ENCODE measurements at places on chromosomes 6 and 20.

- DNase-seq: no peak
Measured at GRCh38 chr6:62974452-62974851, 236.8 kb upstream of the FKBP1C start.

DNA sequence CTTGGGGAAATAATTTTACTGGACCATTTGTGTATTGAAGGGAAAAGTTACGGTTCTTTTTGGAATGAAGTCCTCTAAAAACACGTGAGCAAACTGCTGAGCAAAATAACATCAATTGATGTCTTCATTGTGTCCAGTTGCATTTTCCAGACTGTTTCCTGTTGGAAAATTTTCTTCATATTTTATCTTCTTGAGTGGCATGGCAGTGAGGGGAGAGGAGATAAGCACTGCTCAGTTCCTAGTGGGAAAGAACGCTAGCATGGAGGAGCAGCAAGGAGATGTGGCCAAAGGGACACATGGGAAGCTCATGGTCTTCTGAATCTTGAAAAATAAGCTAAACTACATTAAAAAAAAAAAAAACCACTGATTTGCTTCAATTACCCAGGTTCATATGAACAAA, 776.0 kb downstream of the TFAP2A start:
- no peak for DNase-seq

DNA sequence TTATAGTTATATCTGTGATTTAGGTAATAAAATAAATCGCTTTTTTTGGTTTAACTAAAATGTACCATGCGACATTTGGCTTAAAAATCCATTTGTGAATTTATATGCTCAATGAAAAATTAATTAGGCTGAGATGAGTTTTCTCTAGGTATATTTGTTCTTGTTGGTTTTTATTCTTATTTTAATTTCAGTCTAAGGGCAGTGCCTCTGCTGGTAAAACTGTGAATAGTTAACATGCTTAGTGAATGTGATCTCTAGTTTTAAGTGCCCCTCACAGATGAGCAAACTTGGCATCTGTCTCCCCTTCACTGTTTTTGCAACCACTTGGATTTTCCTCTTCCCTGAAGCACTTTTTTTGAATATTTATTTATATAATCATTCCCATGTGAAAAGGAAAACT, 822.7 kb downstream of the GRIK2 start:
- DNase-seq: no peak

- DNase-seq: no peak
Measured at GRCh38 chr20:53141201-53142050, 169.3 kb downstream of the TSHZ2 start.

- no peak for DNase-seq
Measured at GRCh38 chr20:1870792-1871550, 24.2 kb upstream of the SIRPA start.

DNA sequence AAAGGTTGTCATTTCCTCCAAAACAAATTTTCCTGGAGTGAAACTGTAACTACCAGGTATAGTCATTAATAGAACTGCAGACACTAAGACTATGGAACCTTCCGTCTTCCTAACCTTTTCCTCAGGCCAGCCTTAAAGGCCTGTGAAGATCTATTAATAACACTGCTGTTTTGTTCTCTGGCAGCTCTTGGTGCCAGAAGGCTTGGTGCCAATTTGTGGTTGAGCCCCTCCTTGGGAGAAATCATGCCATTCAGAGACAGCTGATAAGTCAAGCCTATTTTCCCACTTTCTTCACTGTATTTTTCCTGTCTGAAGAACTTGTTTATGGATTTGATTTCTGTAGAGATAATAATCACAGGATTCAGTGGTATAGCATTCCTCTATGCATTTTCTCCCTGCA, 64.8 kb downstream of the HCRTR2 start:
- no peak for DNase-seq

DNA sequence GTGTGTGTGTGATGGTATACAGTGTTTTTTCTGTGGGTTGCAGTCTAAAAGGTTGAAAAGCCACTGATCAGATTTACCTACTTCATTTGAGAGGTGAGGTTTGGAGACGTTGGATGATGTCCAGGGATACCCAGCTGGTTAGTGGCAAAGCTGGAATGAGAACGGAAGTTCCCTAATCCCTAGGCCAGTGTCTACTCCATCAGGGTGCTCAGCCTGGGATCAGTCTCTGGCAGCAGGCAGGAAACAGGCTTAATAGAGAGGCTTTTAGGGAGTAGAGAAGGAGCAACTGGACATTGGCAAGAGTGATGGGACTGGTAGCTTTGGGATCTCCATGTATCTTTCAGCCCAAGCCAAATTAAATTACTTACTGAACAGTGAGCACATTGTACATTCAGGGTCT, 80.7 kb downstream of the C6orf52 start:
- no peak for DNase-seq

DNA sequence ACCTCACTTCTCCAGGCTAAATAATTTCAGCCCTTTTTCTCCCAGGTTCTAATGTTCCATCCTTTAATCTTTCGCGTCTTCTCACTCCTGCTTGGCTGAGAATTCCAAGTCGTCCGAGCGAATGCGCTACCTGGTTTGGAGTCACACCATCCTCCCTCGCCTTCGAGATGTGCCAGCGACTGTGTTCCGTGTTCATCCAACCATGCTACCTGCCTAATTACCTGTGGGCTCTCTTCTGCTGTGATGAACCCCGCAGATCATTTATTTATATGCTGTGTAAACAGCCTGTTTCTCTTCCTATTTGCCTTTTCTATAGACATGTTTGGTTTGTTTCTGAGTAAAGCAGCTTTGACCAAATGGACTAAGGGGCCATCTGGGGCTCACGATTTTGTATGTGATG, 83.5 kb upstream of the TMEM181 start:
- no peak for DNase-seq

DNA sequence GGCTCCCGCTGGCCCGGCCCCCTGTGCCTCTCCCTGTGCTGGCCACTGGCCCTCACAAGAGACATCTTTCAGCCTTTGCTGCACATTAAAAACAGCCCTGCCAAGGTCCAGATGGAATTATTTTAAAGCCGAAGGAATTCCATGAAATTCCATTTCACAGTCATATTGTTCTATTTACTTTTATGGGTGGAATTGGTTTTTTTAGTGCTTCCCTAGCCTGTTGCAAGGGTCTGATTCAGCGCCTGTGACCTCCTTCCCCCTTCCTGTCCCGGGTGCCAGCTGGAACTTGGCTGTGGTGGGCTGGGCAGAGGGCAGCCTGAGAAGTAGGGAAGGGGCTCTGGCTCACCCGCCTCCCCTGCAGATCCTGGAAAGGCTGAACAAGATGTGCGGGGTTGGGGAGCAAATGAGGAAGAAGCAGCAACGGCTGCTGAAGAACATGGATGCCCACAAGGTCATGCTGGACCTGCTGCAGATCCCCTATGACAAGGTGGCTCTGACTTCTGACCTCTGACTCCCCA, 34.3 kb downstream of the UQCC2 start:
- no peak for DNase-seq

DNA sequence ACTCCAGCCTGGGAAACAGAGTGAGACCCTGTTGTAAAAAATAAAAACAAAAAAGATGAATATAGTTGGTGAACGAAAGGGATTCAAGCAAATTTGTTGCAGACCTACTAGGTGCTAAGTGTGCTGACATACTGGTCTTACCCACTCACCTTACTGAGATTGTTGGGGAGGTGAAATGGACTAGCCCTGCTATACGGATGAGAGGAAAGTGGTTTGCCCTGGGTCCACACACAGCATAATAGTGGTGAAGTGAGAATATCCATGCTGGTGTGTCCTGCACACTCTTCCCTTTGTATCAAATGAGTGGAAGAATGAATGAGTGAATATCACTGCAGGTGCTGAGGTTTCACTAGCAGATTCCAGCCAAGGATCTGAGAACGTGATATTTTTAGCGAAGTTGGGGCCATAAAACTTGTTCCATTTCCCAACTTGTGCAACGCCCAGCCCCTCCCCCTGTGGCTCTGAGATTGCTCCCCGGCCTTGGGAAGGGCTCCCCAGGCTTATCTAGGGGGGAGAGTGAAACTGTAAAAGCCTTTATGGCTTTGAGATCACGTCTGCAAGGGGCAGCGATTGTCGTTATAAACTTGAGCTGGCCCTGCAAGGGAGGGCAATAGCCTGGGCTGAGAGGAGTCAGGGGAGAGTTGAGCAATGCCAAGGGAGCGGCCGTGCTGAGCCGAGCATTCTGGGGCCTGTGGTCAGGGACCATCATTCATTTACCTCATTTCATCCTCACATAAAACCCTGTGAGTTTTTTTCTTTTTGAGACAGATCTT, 33.2 kb upstream of the TTPAL start:
- no peak for DNase-seq

DNA sequence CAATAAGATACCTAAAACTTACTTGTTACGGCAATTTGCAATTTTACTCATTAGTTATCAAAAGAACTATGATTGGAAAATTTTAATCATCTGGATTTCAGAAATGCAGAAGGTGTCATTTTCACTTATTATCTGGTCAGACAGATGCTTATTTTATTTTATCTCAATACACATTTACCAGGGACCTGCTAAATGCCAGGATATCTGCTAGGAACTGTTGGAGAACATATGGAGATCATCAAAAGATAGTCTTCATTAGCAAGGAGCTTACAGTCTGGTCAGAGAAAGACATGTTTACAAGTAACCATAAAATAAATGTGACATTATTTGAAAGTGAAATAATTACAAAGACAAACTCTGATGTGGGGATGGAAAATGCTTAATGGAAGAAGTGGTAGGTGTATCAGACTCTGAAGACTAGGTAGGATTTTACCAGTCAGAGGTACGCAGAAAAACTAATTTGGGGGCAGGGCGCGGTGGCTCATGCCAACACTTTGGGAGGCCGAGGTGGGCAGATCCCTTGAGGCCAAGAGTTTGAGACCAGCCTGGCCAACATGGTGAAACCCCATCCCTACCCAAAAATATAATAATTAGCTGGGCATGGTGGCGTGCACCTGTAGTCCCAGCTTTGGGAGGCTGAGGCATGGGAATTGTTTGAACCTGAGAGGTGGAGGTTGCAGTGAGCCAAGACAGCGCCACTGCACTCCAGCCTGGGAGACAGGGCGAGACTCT, 137.8 kb downstream of the MYB start:
- DNase-seq: no peak

Measured in activated CD8-positive, alpha-beta memory T cell treated with anti-CD3 and anti-CD28 coated beads, Interleukin-2, amount 50 U/mL, for 48 hours (primary cell).